Inflammatory macrophage (primary cell): ENCODE measurements at places on chromosomes 1 and 21.
A peak's percentile ranks its signal among the peaks of the same experiment; 100 is the strongest.

GRCh38 chr1:19450811-19451515 lies 34.4 kb downstream of the CAPZB start:
- DNase-seq: no peak

DNA sequence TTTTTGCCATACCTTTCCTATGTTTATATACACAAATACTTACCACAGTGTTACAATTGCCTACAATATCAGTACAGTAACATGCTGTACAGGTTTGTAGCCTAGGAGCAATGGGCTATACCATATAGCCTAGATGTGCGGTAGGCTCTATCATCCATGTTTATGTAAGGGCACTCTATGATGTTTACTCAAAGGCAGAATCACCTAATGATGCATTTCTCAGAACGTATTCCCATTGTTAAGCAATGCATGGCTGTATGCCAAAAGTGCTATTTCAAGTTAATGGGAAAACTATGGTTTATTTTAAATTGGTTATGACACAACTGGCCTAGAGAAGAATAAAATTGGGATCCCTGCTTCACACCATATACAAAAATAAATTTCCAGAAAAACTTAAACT lies 36.9 kb upstream of the DISP1 start:
- no peak for DNase-seq

GRCh38 chr1:198908995-198909394 lies 270.2 kb downstream of the PTPRC start:
- DNase-seq: no peak

DNA sequence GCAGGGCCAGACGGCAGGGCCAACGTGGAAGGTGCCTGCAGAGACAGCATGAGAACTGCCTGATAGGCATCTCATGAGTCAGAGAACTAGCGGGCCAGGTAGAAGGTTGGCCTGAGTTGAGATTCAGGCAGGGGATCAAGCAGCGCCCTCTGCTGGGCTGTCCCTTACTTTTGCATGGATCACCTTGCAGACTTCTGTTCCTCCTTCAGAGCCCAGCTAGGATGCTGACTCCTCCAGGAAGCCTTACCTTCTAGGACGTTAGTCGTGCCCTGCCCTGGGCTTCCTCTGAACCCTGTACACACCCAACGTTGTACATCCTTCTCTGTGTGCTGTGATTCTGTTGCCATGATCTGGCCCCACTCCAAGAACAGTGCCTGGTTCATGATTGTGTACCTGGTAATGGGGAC lies 231.3 kb upstream of the VAMP3 start:
- DNase-seq: no peak

GRCh38 chr21:21101911-21102310 lies 103.7 kb downstream of the NCAM2 start:
- DNase-seq: peak; percentile 50

GRCh38 chr1:186683652-186684410 lies 3.6 kb upstream of the PTGS2 start:
- DNase-seq: no peak

GRCh38 chr1:32031578-32032274 lies 18.1 kb downstream of the KHDRBS1 start:
- no peak for DNase-seq

DNA sequence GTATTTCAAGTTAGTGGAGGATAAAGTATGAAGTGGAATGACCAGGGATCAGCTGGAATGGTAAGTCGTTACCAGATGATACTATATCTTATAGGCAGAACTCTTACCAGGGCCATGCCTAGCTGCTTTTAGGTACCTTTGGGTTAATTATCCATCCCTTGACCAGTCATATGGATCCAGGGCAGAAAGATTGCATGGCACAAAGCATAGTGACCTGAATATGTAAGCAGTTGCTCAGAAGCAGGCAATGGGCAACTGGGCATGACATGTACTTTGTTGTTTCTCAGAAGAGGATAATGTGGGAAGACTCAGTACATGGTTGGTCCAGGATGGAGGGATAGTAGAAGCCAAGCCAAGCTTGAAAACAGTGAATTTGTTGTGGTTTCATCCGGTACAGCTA lies 87.2 kb downstream of the CLEC20A start:
- DNase-seq: no peak
